ENCODE measurements at places on chromosomes 7 and 10. TPM values are rescaled to one million over a fixed set of nuclear protein-coding genes. Genes with fewer than 3 reads are reported as not detected.
A peak's percentile ranks its signal among the peaks of the same experiment; 100 is the strongest.

GRCh38 chr10:25393621-25394020 lies 218.8 kb downstream of the GPR158 start:
- no peak for DNase-seq

DNA sequence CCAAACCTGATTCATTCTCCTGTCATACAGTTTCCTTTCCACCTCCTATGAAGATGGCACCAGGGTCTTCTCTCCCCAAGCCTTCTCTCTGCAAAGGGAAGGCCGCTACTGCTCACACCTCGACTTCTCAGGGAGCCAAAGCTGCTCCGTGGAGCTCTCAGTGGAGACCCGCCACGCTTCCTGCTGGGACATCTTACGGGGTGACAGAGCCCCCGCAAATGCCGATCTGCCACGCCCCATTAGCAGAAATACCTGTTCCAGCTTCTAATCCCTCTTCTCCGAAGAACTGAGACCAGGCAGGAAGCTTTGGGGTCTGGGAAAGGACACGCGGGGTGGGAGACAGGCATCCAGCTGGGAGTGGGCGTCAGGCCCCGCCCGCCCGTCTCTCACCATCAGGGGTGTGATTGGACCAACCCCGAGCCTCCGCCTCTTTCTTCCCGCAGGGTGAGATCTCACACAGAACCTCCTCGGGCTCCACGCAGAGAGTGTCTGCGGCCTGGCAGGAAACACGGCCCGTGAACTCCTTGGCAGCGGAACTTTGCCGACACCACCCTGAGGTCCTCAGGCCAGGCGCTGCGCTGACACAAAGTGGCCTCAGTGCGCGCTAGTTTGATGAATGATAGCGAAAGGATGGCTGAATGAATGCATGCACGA lies 12.0 kb upstream of the CALML5 start:
- no peak for DNase-seq

- DNase-seq = no peak
Measured at GRCh38 chr7:35450456-35451214, 196.7 kb upstream of the TBX20 start.

GRCh38 chr10:70757856-70758255 lies 27.3 kb downstream of the TBATA start:
- no peak for DNase-seq

GRCh38 chr10:69749178-69750010 lies 52.3 kb upstream of the COL13A1 start:
- no peak for DNase-seq

DNA sequence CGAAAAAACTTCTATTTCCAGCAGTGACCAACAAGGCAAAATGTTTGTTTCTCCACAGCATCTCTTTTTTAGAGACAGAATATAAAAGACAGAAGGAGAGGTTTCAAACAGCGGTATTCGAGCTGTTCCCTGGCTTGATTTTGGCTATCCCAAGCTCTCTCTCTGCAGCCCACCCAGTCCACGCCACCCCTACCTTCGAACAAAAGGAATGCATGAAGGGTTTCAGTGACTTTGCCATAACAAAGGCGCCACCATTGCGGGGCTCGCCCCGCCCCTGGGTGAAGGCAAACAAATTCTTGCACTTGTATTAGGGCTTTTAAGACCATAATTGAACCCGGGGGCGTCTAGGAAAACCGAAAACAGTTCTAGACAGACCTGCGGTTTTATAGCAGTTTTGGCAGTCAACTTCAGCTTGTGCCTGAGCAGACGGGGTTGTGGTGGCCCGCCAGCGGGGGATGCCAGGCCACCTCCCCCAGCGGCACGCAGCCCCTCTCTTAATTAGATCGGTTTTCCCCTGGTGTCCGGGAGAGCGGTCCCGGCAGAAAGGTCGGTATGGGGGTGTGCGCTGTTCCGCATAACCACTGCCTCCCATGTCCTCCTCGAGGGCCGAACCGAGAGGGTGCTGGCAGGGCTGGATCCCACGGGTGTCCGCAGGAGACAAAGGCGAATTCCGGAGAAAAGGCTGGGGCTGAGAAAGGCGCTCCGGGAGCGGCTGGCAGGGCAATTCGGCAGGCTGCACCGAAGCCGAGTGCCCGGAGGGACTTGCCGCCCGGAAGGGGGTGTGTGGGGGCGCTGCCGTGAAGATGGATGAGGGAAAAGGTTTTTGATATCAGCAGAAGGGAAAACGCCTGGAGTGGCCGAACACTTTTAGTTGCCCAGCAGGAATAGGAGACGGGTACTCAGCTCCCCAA lies 2.7 kb upstream of the HOXA11 start:
- no peak for DNase-seq

GRCh38 chr10:51521605-51522004 lies 177.8 kb downstream of the CSTF2T start:
- DNase-seq = no peak

DNA sequence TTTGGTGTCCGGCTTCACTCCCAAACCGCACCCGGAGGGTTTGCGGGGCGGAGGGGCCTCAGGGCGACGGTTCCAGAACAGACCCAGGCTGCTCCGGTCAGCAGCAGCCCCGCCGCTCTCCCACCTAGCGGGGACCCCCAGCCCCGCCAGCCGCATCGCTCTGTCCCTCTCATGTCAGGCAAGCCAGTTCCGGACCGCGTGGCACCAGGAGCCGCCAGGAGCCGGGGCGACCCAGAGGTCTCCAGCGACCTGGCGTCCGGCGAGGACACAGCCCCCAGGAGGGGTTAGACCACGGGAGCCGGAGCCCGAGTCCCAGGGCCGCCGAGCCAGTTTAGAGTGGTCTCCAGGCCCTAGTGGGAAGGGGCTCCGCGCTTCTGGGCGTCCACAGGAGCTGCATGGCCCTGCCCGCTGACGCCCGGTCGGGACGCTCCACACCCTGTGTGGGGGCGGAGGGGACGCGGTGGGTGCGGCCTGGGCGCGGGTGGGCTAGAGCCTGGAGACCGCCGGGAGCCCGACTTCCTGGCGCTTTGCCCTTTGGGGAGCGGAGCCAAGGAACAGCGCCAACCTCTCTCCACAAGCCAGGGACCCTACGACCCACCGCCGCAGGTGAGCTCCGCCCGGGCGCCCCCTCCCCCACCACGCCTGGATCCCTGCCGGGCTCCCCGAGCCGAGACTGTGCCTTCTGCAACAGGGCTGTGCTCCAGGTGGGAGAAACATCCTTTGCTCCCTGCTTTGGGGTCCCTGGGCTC lies 43.4 kb downstream of the ZNF117 start:
- DNase-seq = no peak

- DNase-seq = no peak
Measured at GRCh38 chr7:99428972-99429566, 9.5 kb downstream of the PTCD1 start.

DNA sequence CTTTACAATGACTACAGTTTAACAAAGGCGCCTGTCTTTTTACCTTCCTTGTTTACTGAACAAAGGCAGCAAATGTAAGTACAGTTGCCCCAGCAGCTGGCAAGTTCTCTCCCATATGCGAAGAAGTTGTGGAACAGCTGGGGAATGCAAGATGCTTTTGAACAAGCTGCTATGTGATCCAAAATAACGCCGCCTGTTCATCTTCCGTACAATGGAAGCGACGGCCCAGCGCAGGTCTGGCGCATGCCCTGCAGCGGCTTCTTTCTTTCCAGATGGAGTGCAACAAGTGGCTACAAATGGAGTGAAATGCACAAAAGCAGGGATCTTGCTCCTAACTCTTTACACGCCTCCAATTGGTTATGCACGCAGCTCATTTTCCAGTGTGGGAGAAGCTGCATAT lies 97.0 kb upstream of the SVIL start:
- no peak for DNase-seq

DNA sequence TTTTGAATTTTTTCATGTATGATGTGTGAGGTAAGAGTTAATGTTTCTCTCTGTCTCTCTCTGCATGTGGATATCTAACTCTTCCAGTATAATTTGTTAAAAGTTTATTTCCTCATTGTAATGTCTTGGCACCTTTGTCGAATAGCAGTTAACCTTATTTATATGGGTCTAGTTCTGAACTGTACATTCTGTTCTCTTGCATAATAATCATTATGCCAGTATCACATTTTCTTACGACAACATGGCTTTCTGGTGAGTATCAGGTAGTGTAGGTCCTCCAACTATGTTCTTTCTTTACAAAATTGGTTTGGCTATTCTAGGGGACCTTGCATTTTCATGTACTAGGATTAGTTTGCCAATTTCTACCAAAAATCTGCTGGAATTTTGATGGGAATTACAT lies 337.0 kb upstream of the FZD8 start:
- DNase-seq = no peak

- DNase-seq = no peak
Measured at GRCh38 chr7:147664541-147664940, 926.0 kb upstream of the C7orf33 start.

GRCh38 chr7:40833191-40833887 lies 698.5 kb downstream of the SUGCT start:
- DNase-seq = no peak

GRCh38 chr7:147611431-147611830 lies 979.1 kb upstream of the C7orf33 start:
- DNase-seq = no peak

DNA sequence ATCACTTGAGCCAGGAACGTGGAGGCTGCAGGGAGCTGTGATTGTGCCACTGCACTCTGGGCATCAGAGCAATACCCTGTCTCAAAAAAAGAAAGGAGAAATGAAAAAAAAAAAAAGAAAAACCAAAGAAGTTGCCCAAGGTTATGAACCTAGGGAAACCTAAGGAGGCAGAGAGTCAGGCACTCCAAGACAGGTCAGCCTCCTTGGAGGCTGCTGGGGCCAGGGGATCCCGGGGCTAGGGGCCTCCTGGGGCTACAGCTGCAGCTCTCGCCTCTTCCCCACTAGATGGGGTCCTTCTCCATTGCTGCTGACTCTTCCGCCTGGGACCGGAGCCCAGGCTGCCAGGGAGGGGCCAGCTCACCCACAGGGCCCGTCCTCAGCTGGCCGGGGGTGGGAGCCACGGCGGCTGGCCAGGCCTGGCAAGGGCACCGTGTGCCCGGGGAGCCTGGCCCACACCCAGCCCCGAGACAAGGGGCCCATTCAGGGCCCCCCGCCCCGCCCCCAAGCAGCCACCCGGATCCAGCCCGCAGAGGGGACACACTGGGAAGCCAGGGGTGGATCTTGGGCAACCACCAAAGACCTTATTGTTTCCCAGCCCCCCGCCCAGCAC lies 1.7 kb upstream of the SPACDR start:
- no peak for DNase-seq

GRCh38 chr7:3043544-3044371 lies at the start of gene CARD11:
TSS of gene CARD11 (minus strand) at chr7:3043867. CDS start at chr7:2958506, 85,361 bp downstream.
- peak; percentile 68 for DNase-seq

- peak; percentile 5 for DNase-seq
Measured at GRCh38 chr10:122112625-122113160, 123.7 kb downstream of the TACC2 start.

- DNase-seq = no peak
Measured at GRCh38 chr10:19845503-19846368, 29.5 kb downstream of the PLXDC2 start.

Gene SPDYE2B
- total RNA-seq = not detected

Gene PDE6C
- total RNA-seq = not detected

Gene OGDHL
- 1.1 TPM for total RNA-seq

Gene ATG9B
- 12.3 TPM for total RNA-seq

Gene CALML5
- not detected for total RNA-seq

Gene SPDYE9
- total RNA-seq = not detected

Measured in activated naive CD8-positive, alpha-beta T cell treated with anti-CD3 and anti-CD28 coated beads for 36 hours (primary cell).